ENCODE measurements at places on chromosomes 2 and 18. TPM values are rescaled to one million over a fixed set of nuclear protein-coding genes. Genes with fewer than 3 reads are reported as not detected.

DNA sequence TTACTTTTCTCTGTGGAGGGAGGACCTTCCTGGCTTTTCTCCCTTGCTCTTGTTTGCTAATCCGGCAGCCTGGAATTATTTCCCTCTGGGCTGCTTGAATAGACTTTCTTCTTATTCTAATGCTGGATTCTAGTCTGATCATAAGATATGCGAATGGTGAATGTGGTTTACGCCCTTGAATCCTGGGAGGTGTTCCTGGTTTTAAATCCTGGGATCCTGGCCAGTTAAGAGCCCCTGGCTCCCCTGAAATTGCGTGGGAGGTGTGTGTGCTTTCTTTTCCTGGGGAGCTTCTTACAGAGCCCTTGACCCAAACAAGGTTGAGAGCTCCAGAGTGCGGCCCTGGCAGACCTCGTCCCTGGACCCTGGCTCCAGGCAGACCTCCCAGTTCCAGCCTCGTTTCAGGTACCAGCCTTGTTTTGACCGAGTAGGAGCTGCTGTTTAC, 2.8 kb downstream of the SH3BP4 start:
- peaks cover 44% of the 10 kb centered on the region for H3K27me3 ChIP-seq
- H3K4me1 ChIP-seq, result peaks cover 7% of the 10 kb centered on the region
- no peak for DNase-seq
- H3K36me3 ChIP-seq, result no peaks in the 10 kb centered on the region
- H3K4me3 ChIP-seq, result no peak overlapping the region

- H3K36me3 ChIP-seq, result no peaks in the 10 kb centered on the region
- H3K4me3 ChIP-seq, result no peak overlapping the region
- peaks cover 3% of the 10 kb centered on the region for H3K4me1 ChIP-seq
- DNase-seq, result no peak
- H3K27me3 ChIP-seq, result no peaks in the 10 kb centered on the region
Measured at GRCh38 chr2:8441986-8442385, 239.9 kb upstream of the ID2 start.

DNA sequence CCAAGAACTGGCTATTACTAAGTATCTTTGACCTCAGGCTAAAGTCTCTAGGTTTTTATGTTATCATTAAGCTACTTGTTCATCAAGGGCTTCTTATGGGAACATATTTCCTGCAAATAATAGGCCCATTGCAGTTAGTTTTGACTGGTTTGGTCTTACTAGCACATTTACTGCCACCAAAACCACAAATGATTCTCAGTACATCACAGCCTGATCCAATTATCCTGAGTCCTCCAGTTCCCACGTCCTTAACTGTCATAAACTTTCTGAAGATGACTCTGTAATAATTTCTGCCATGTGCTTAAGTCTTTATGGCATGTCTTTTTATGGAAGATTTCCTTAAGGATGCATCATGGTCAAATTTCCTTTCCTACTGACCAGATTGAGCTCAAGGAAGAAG, 123.3 kb upstream of the TANK start:
- H3K27ac ChIP-seq, result no peak overlapping the region
- no peaks in the 10 kb centered on the region for H3K4me1 ChIP-seq
- no peak for DNase-seq
- no peak overlapping the region for H3K4me3 ChIP-seq
- H3K27me3 ChIP-seq, result no peaks in the 10 kb centered on the region

- DNase-seq, result peak; percentile 58
- no peak overlapping the region for H3K27ac ChIP-seq
- H3K4me1 ChIP-seq, result peaks cover 17% of the 10 kb centered on the region
Measured at GRCh38 chr18:3525870-3526420, 76.0 kb downstream of the TGIF1 start.

- DNase-seq, result no peak
- H3K27me3 ChIP-seq, result peaks cover 6% of the 10 kb centered on the region
- no peaks in the 10 kb centered on the region for H3K36me3 ChIP-seq
- H3K4me3 ChIP-seq, result no peak overlapping the region
- no peaks in the 10 kb centered on the region for H3K4me1 ChIP-seq
Measured at GRCh38 chr2:130849896-130850787, 13.4 kb downstream of the ARHGEF4 start.

DNA sequence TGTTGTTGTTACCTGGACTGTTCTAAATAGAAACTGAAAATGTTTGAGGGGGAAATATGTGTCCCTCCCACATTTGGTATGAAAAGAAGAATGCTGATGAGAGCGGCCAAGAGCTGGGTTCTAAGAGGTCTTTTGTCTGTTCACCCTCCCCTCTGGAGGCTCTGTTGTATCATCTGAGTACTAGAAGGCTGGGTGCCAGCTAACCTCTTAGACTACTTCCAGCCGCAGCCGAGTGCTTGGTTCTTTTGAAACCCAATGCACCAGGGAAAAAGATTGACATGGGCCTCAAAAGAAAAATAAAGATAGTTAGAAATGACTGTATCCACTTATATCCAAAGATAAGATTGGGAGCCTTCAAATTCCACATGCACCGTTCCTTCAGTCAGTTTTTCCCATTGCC, 255.9 kb downstream of the TXNL1 start:
- no peaks in the 10 kb centered on the region for H3K36me3 ChIP-seq
- H3K4me1 ChIP-seq, result no peaks in the 10 kb centered on the region
- DNase-seq, result no peak
- no peak overlapping the region for H3K27ac ChIP-seq
- no peak overlapping the region for H3K4me3 ChIP-seq

- DNase-seq, result no peak
- no peak overlapping the region for H3K27ac ChIP-seq
- H3K4me1 ChIP-seq, result peaks cover 2% of the 10 kb centered on the region
- no peaks in the 10 kb centered on the region for H3K36me3 ChIP-seq
Measured at GRCh38 chr2:159553727-159554126, 62.6 kb downstream of the BAZ2B start.

GRCh38 chr18:47062471-47062870, 27.1 kb upstream of the ELOA2 start:
- H3K27ac ChIP-seq, result no peak overlapping the region
- DNase-seq, result no peak
- H3K27me3 ChIP-seq, result no peaks in the 10 kb centered on the region
- H3K36me3 ChIP-seq, result no peaks in the 10 kb centered on the region

DNA sequence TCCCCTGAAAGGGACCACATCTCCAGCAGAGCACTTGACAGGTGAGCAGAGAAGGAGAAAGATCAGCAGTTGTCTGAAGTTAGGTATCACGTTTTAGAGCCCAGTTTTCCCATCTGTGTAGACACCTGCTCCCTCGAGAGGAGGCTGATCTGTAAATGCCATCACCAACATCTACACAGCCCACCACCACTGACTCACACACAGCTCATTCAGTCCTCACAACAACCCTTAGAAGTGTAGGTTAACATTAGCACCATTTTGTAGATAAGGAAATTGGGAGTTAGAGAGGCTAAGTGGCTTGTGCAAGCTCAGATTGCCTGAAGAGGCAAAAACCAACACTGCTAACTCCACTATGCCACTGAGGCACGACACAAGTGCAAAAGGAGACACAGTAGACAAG, 37.2 kb upstream of the STAT1 start:
- no peaks in the 10 kb centered on the region for H3K36me3 ChIP-seq
- H3K4me3 ChIP-seq, result no peak overlapping the region
- H3K27me3 ChIP-seq, result no peaks in the 10 kb centered on the region
- DNase-seq, result no peak
- no peak overlapping the region for H3K27ac ChIP-seq

Gene PGAP1
- 33.3 TPM for total RNA-seq

Gene WDR54
- total RNA-seq, result 67.2 TPM

Gene AAMP
- total RNA-seq, result 59.4 TPM

Gene ZNF521
- total RNA-seq, result not detected

Measured in activated naive CD4-positive, alpha-beta T cell treated with anti-CD3 and anti-CD28 coated beads for 36 hours (primary cell).